Esophagus squamous epithelium (tissue), 5 donors: ENCODE measurements at places on chromosomes 6 and 20. TPM values are rescaled to one million over a fixed set of nuclear protein-coding genes. Genes with fewer than 3 reads are reported as not detected.

DNA sequence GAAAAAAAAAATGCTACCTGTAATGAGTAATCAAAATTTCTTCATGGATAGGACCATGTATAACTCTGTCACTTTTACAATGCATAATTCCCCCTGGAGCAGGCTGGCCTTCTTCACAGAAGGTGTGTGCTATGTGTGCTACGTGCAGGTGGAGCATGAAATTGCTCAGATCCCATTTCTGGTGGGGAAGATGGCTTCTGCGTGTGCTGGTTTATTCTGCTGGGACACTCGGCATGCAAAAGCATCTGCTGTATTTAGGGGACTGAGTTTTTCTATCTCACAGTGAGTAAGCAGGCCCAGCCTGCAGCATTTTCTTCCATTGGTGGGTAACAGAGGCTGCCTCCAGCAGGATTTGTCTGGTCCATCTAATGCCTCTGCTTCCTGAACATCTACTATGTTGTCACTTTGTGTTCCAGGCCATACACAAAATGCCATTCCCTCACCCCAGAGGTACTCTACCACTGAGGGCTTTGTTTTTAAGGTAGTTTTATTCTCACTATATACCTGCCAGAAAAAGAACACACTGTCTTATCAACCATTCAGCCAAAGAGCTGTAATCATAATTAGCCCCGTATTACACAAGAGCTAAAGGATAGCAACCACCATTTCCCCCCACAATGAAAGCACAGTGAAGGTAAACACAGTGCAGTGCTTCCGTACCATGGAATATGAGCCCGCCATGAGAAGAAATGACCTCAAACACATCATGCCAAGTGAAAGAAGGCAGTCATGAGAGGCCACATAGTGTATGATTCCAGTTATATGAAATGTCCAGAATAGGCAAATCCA lies 62.4 kb downstream of the SYNDIG1 start:
- H3K27me3 ChIP-seq: no peaks in the 10 kb centered on the region
- H3K27ac ChIP-seq: no peak overlapping the region
- DNase-seq: no peak
- no peaks in the 10 kb centered on the region for H3K36me3 ChIP-seq

GRCh38 chr20:25669826-25670422 lies 26.7 kb downstream of the ZNF337 start:
- peaks cover 6% of the 10 kb centered on the region for H3K36me3 ChIP-seq
- H3K4me1 ChIP-seq: peaks cover 8% of the 10 kb centered on the region
- no peaks in the 10 kb centered on the region for H3K27me3 ChIP-seq
- DNase-seq: no peak
- no peak overlapping the region for H3K27ac ChIP-seq

DNA sequence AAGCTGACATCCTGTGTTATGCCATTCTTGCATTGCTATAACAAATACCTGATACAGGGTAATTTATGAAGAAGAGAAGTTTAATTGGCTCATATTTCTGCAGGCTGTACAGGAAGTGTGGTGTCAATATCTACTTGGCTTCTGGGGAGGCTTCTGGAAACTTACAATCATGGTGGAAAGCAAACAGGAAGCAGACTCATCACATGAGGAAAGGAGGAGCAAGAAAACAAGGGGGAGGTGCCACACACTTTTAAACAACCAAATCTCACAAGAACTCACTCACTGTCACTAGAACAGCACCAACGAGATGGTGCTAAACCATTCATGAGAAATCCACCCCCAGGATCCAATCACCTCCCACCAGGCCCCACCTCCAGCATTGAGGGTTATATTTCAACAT lies 143.1 kb upstream of the GGTLC1 start:
- H3K36me3 ChIP-seq: no peaks in the 10 kb centered on the region
- no peak for DNase-seq
- H3K27me3 ChIP-seq: no peaks in the 10 kb centered on the region
- peak overlapping the region; percentile 14 for H3K27ac ChIP-seq
- H3K4me3 ChIP-seq: no peak overlapping the region

GRCh38 chr6:143731789-143732188 lies 54.0 kb downstream of the PHACTR2 start:
- no peak for DNase-seq
- no peak overlapping the region for H3K27ac ChIP-seq
- no peaks in the 10 kb centered on the region for H3K27me3 ChIP-seq
- H3K36me3 ChIP-seq: no peaks in the 10 kb centered on the region
- no peak overlapping the region for H3K4me3 ChIP-seq
- H3K4me1 ChIP-seq: peaks cover 23% of the 10 kb centered on the region

Gene SFTA2
- 31.7 TPM for total RNA-seq

Gene RAD21L1
- not detected for total RNA-seq

DNA sequence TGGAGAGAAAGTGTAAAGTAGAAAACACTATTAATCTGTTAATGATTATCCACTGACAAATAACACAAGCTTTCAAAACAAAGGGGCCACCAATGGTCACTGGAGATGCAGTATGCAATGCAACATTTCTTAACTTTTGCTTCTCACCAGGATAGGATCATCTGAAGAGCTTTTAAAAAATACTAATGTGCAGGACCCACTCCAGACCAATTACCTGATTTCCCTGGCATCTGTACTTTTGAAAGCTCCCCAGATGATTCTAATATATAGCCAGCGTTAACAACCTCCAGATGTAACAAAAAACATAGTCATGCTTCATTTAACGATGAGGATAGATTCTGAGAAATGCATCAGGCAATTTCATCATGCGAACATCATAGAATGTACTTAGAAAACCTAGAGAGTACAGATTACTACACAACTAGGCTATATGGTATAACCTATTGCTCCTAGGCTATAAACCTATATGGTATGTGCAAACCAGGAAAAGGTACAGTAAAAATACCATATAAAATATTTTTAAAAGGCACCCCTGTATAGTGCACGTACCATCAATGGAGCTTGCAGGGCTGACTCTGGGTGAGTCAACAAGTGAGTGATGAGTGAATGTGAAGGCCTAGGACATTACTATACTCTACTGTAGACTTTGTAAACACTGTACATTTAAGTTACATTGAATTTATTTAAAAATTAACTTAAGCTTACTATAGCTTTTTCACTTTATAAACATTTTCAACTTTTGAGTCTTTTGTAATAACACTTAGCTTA lies 69.2 kb downstream of the ATG5 start:
- DNase-seq: no peak
- H3K27me3 ChIP-seq: no peaks in the 10 kb centered on the region
- H3K36me3 ChIP-seq: no peaks in the 10 kb centered on the region
- no peak overlapping the region for H3K4me3 ChIP-seq
- no peak overlapping the region for H3K27ac ChIP-seq

GRCh38 chr20:7703996-7704395 lies 236.3 kb downstream of the HAO1 start:
- no peaks in the 10 kb centered on the region for H3K36me3 ChIP-seq
- DNase-seq: no peak
- H3K4me3 ChIP-seq: no peak overlapping the region
- H3K27ac ChIP-seq: no peak overlapping the region
- H3K27me3 ChIP-seq: no peaks in the 10 kb centered on the region

GRCh38 chr6:11711003-11711983 lies 67.3 kb downstream of the ADTRP start:
- H3K36me3 ChIP-seq: no peaks in the 10 kb centered on the region
- H3K4me1 ChIP-seq: peaks cover 26% of the 10 kb centered on the region
- no peak overlapping the region for H3K4me3 ChIP-seq
- no peak for DNase-seq
- H3K27me3 ChIP-seq: no peaks in the 10 kb centered on the region

- no peak overlapping the region for H3K4me3 ChIP-seq
- no peaks in the 10 kb centered on the region for H3K27me3 ChIP-seq
- no peaks in the 10 kb centered on the region for H3K36me3 ChIP-seq
- no peak for DNase-seq
Observed at GRCh38 chr6:88050140-88050818, 2.6 kb downstream of the SPACA1 start.

GRCh38 chr6:143775336-143775735 lies 67.8 kb upstream of the LTV1 start:
- peak overlapping the region; percentile 70 for H3K27ac ChIP-seq
- H3K4me1 ChIP-seq: peaks cover 9% of the 10 kb centered on the region
- no peaks in the 10 kb centered on the region for H3K27me3 ChIP-seq
- no peaks in the 10 kb centered on the region for H3K36me3 ChIP-seq
- H3K4me3 ChIP-seq: no peak overlapping the region
- no peak for DNase-seq

DNA sequence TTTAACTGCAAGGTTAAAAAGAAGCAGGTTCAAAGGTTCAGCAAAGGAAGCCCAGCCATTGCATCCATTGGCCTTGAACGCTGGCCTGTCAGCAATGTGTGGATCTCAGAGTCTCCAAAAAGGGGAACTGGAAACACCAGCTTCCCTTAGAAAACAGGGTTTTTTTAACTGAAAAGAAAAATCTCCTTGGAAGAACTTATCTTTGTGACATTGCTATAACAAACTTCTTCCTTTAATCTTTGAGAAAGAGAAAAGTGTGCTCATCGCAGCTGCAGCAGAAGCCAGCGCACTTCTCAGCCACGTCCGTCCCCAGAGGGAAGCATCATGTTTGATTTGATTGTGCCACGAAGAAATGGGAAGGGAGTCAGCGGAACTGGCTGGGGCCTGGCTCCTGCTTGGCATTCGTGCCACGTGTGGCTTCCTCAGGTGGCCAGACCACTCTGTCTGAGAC lies 215.0 kb downstream of the SYNDIG1 start:
- no peaks in the 10 kb centered on the region for H3K36me3 ChIP-seq
- H3K4me1 ChIP-seq: no peaks in the 10 kb centered on the region
- H3K27me3 ChIP-seq: no peaks in the 10 kb centered on the region
- DNase-seq: no peak
- H3K27ac ChIP-seq: no peak overlapping the region
- no peak overlapping the region for H3K4me3 ChIP-seq

GRCh38 chr6:29653452-29654038 lies 3.3 kb upstream of the MOG start:
- H3K36me3 ChIP-seq: no peaks in the 10 kb centered on the region
- no peak for DNase-seq
- no peak overlapping the region for H3K4me3 ChIP-seq
- no peak overlapping the region for H3K27ac ChIP-seq
- H3K27me3 ChIP-seq: no peaks in the 10 kb centered on the region

Gene NR2E1
- total RNA-seq: not detected

- H3K4me3 ChIP-seq: no peak overlapping the region
- H3K27ac ChIP-seq: no peak overlapping the region
- H3K27me3 ChIP-seq: no peaks in the 10 kb centered on the region
- H3K36me3 ChIP-seq: no peaks in the 10 kb centered on the region
Observed at GRCh38 chr6:2558861-2559801, 191.6 kb downstream of the MYLK4 start.

Gene MEP1A
- total RNA-seq: not detected

- no peaks in the 10 kb centered on the region for H3K27me3 ChIP-seq
- no peak for DNase-seq
- H3K36me3 ChIP-seq: no peaks in the 10 kb centered on the region
Observed at GRCh38 chr6:149190224-149190831, 127.2 kb upstream of the TAB2 start.

Gene ATP6V1G2
- total RNA-seq: not detected

- peak overlapping the region; percentile 28 for H3K27ac ChIP-seq
- H3K4me1 ChIP-seq: no peaks in the 10 kb centered on the region
- no peaks in the 10 kb centered on the region for H3K27me3 ChIP-seq
- H3K4me3 ChIP-seq: no peak overlapping the region
Observed at GRCh38 chr20:43682446-43682845, 15.5 kb downstream of the MYBL2 start.

DNA sequence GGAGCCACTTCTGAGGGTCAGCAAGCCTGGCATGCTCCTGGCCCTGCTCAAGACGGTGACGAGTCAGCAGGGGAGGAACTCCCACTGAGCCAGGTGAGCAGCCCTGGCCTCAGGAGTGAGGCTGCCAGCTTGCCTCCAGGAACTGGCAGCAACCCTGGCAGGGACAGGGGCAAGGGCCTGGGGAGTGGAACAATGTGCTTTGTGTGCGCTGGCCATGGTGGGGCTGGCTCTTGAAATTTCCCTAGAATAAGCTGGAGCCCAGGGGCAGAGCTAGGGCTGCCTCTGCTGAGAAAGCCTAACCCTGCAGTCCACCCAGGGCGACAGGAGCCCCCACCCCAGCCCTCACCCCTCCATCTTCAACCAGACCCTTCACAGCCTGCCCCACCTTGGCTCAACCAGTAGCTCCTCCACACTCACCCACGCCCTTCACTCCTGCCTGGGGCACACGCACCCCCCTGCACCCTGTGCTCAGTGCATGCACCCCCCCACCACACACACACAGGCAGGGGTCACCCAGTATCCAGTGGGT lies 88.0 kb downstream of the MRPL14 start:
- no peaks in the 10 kb centered on the region for H3K36me3 ChIP-seq
- no peak overlapping the region for H3K4me3 ChIP-seq
- H3K4me1 ChIP-seq: peaks cover 21% of the 10 kb centered on the region
- H3K27ac ChIP-seq: no peak overlapping the region
- no peak for DNase-seq

DNA sequence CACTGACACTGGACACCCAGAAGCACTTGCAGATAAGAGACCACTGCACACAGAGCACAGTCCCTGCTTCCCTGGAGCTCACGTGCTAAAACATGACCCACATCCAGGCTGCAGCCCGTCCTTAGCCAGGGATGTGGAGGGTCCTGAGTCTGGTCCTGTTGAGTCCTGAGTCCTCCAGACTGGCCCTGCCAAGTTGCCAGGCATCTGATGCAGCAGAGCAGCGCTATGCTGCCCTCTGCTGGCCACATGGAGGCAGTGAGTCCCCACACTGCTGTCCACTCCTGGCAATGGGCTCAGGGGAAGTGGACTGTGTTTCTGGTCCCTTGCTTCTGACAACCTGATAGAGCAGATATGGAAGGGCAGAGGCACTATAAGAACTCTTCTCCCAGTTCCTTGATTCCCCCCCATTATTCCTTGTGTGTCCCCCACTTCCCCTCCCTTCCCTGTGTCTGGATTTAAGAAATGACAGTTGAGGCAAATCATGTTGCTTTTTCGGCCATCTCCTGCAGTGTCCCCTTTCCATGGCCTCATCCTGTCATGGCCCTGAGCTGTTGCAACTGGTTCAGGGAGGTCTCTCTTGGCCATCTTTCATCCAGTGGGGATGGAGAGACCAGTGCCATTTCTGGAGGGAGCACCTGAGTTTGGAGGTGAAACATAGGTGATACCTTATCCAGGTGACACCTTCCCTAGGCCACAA lies 86.0 kb downstream of the DHX35 start:
- H3K4me1 ChIP-seq: peaks cover 29% of the 10 kb centered on the region
- H3K36me3 ChIP-seq: no peaks in the 10 kb centered on the region
- H3K4me3 ChIP-seq: no peak overlapping the region
- no peaks in the 10 kb centered on the region for H3K27me3 ChIP-seq
- no peak overlapping the region for H3K27ac ChIP-seq

- H3K27ac ChIP-seq: no peak overlapping the region
- H3K27me3 ChIP-seq: no peaks in the 10 kb centered on the region
- H3K36me3 ChIP-seq: no peaks in the 10 kb centered on the region
- H3K4me1 ChIP-seq: no peaks in the 10 kb centered on the region
Observed at GRCh38 chr6:14499841-14500240, 382.3 kb downstream of the CD83 start.

- no peak overlapping the region for H3K27ac ChIP-seq
- peaks cover 6% of the 10 kb centered on the region for H3K4me1 ChIP-seq
- no peak for DNase-seq
- H3K27me3 ChIP-seq: no peaks in the 10 kb centered on the region
- no peaks in the 10 kb centered on the region for H3K36me3 ChIP-seq
- no peak overlapping the region for H3K4me3 ChIP-seq
Observed at GRCh38 chr6:119171864-119172588, 93.6 kb upstream of the FAM184A start.

GRCh38 chr6:87230801-87231200 lies 75.4 kb downstream of the ZNF292 start:
- no peaks in the 10 kb centered on the region for H3K4me1 ChIP-seq
- no peak for DNase-seq
- H3K4me3 ChIP-seq: no peak overlapping the region
- H3K27me3 ChIP-seq: no peaks in the 10 kb centered on the region
- no peak overlapping the region for H3K27ac ChIP-seq
- no peaks in the 10 kb centered on the region for H3K36me3 ChIP-seq
